ENCODE measurements at places on chromosomes 5 and 9. TPM values are rescaled to one million over a fixed set of nuclear protein-coding genes. Genes with fewer than 3 reads are reported as not detected.
A peak's percentile ranks its signal among the peaks of the same experiment; 100 is the strongest.

DNA sequence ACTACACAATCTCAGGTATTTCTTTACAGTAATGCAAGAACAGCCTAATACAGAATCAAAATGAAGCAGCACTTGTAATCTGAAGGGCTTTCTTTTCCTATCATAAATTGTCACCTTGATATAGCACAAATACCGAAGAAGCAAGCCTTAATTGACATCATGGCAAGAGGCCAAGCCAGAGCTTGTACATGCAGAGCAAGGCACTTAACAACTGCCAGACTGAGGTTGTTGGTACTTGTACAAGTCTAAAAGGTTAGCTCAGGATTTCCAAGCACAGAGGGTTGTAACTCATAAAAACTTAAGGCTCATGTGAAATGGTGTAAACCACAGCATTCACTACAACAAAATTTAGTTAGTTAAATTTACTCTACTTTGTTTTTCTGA is 158.8 kb upstream of the SPEF2 start:
- no peak for DNase-seq

GRCh38 chr9:135554718-135555117 is 6.8 kb upstream of the PAEP start:
- DNase-seq = no peak

- DNase-seq = peak; percentile 69
Observed at GRCh38 chr5:97929383-97929782, 746.3 kb upstream of the RIOK2 start.

DNA sequence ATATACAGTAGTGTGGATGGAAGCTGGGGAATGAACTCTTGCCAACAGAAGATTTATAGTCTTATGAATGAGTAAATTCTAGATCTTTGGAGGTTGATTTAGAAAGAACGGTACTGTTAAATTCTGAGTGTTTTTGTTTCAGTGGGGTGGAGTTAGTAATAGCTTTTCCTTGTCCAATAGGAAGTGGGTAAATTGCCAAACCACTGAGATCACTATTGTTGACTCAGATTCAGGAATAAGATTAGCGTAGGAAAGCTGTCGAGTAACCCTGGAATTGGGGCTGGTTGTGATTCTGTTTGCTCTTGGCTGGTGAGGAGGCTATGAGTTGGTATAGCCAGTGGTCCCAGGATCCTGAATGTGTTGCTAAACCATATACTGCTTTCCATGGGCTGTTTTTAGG is 155.6 kb downstream of the ARHGAP26 start:
- peak; percentile 91 for DNase-seq

DNA sequence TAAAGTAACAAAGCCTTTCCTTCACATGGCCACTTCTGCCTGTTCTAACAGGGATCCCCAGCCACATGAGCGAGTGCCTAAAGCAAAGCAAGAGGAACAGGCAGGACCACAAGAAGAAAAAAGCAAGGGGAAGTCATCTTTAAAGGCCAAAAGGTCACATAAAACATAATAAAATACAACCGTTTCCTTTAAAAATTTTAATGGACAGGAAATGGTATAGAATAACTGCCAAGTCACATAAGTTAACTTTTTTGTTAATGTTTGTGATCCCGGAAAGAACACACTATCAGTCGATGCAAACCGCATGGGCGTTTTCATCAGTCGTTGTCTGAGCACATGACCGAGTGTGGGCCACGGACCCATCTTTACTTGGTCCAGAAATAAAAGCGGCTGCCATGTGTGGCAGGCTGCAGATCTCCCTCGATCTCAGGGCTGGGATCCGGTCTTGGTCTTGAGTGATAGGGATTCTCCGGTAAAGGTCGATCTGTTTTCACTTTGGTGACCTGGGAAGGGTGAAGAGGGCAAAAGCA is 15.6 kb downstream of the NDUFA8 start:
- DNase-seq = no peak

- DNase-seq = no peak
Observed at GRCh38 chr5:20128343-20128742, 140.3 kb upstream of the CDH18 start.

GRCh38 chr9:24624481-24624880 is 78.8 kb upstream of the IZUMO3 start:
- no peak for DNase-seq

Gene C8G
- not detected for total RNA-seq

Gene LAMC3
- total RNA-seq = under 0.01 TPM

Gene PDE6A
- total RNA-seq = not detected
